ENCODE measurements at places on chromosomes 12 and 14. TPM values are rescaled to one million over a fixed set of nuclear protein-coding genes. Genes with fewer than 3 reads are reported as not detected.

The EIF4B gene
- 424 TPM for total RNA-seq

The MIP gene
- total RNA-seq, result not detected

The RBP5 gene
- not detected for total RNA-seq

The TUNAR gene
- total RNA-seq, result not detected

The OAS3 gene
- total RNA-seq, result 25.5 TPM

The AQP2 gene
- total RNA-seq, result not detected

The PIGH gene
- 63.8 TPM for total RNA-seq

The GLIPR1 gene
- 21.3 TPM for total RNA-seq

All from PC-3 (cell line).